CD4-positive, alpha-beta T cell treated with Interleukin-6 at 100 ng/mL for 8 hours (primary cell): ENCODE measurements at places on chromosomes 5 and 9.

GRCh38 chr5:9787861-9788600 is 157.9 kb upstream of the TAS2R1 start:
- no peak for DNase-seq

GRCh38 chr5:160507221-160507721 is 85.6 kb downstream of the PTTG1 start:
- no peak for DNase-seq

DNA sequence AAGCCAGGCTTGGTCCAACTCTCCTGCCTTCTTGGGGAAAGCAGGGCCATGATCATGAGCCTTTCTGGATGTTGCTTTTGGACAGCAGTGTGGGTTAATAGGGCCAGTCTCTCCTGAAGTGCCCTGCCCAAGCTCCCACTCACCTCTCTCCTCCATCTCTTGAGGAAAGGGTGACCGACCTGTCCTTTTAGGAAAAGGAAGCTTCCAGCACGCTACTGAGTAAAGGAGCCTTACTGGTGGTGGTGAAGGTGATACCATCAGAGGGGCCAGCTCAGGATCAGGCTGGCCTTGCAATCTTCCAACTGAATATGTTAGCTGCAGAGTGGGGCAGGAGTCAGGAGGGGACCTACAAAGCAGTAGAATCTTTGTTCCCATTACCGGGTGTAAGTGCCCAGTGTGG is 2.2 kb upstream of the RGS3 start:
- no peak for DNase-seq

DNA sequence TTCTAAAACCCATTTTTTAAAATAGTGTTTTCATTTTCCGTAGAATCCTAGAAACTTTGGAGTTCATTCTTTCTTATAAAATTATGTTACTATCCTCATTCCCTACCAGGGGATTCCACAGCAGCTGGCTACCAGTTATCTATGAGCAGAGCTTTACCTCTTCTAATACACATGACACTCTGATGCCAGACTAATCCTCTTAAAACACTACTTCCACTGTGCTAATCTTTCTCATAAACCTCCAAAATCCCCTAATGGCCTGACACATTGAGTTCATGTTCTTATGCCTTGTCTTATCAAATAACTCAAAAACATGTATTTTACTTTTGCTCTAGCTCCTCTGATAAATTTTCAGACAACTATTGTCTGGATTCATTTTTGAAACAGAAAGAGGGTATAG is 633.6 kb upstream of the FTMT start:
- no peak for DNase-seq

DNA sequence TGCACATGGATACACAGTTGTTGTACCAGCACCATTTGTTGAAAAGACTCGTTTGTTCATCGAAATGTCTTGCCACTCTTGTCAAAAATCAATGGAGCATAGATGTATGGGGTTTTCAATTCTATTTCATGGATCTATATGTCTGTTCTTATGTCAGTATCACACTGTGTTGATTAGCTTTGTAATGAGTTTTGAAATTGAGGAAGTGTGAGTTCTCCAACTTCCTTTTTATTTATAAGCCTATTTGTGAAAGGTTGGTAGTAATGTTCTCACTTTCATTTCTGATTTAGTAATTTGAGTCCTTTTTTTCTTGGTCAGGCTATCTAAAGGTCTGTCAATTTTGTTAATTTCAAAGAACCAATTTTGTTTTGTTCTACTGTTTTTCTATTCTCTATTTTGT is 26.1 kb downstream of the ZNF510 start:
- no peak for DNase-seq

- DNase-seq, result no peak
Observed at GRCh38 chr9:86034863-86035734, 64.3 kb downstream of the GOLM1 start.

DNA sequence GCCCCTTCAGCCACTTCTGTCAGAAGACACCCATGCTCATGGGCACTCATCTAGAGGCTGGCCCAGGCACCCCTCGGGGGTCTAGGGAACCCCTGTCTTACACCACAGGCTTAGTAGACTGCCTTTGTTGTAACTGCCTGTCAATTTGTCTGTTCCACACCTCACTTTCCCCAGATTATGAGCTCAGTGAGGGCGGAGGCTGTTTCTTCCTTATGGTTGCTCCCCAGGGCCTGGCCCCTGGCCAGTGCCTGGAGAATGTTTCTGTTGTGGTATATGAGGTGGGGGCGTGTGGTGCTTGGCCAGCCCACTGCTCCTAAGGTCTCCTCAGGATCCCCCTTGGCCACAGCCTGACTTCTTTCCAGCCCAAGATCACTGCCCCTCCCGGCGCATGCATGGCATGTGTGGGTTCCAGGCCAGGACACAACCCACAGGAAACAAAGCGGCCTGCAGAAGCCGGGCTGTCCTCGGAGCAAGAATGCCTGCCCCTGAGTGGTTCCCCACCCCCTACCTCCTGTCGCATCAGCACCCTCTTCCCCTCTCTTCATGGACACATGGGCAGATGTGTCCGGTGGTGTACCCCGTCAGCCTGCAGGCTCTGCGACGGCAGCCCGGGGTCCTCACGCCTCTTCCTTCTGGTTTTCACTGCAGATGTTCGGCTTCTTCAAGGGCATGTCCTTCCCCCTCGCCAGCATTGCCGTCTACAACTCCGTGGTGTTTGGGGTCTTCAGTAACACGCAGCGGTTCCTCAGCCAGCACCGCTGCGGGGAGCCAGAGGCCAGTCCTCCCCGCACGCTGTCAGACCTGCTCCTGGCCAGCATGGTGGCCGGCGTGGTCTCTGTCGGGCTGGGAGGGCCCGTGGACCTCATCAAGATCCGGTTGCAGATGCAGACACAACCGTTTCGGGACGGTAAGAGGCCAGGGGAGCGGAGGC is 17.7 kb downstream of the SLC25A48 start:
- no peak for DNase-seq

GRCh38 chr9:33878691-33879366 is 61.9 kb downstream of the UBE2R2 start:
- DNase-seq, result no peak

GRCh38 chr9:70642341-70642740 is 227.9 kb upstream of the KLF9 start:
- no peak for DNase-seq

DNA sequence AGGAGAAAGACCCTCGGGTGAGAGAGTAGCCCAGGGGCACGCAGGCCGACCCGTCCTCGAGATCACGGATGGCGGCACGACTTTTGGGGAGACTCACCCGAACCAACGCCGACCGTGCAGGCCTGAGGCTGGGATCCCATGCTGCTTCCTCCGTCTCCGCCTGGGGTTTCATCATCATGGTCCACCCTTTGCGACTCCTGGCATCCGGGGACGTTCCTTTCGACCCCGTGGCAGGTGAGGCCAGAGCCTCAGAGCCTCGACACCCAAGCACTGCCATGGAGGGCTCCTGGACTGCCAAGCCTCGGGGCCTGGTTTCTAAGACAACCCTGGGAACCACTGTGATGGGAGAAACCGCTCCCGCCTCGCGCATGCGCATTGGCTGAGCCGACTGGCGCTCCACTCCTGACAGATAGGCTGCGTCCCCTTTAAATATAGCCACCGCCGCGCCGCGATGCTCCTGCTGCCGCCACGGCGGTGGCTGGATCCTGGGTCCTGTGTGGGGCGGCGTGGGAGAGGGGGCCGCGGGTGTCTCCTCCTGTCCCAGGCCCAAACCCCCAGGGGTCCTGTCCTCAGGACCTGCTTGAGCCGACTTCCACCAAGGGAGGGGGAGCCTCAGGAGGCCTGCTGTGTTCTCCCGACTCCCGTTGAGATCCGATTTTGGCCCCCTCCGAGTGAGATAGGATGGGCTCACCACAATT is 481.6 kb downstream of the SPATA31A7 start:
- DNase-seq, result no peak

DNA sequence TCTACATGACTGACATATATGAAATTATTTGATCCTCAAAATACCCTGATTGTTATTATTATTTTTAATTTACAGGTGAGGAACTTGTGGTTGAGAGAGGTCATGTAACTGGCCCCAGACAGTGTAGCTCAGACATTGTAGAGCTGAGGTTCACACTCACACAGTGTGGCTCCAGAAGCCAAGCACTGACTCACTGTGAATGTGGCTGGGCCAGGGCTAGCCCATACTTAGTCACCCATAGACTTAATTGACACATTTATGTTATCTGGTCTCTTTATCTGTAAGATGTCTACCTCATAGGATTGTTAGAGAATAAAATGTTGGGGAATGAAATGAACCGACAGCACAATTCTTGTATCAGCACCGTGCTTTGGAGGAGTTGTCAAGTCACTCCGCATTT is 24.9 kb upstream of the CCDC112 start:
- no peak for DNase-seq

- no peak for DNase-seq
Observed at GRCh38 chr5:94326586-94326985, 291.8 kb downstream of the KIAA0825 start.

GRCh38 chr5:176547802-176548201 is 1.3 kb upstream of the CDHR2 start:
- DNase-seq, result peak; percentile 24

DNA sequence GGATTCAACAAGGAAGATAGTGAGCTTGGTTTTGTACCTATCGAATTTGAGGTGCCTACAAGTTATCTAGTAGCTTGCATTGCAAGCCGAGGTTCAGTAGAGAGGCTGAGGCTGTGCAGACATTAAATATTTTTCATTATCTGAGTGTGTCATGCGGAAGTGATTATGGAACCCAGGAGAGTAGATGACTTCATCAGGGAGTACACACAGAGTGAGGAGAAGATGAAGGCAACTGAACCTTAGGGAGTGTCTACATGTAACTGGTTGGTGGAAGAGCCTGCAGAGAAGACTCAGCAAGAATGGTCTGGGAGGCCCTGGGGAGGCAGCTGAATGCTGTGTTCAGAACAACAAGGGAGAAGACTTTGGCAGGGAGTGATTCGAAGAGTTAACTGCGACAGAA is 393.9 kb downstream of the ARHGEF28 start:
- no peak for DNase-seq

- DNase-seq, result no peak
Observed at GRCh38 chr5:89946916-89947315, 462.6 kb downstream of the CETN3 start.

DNA sequence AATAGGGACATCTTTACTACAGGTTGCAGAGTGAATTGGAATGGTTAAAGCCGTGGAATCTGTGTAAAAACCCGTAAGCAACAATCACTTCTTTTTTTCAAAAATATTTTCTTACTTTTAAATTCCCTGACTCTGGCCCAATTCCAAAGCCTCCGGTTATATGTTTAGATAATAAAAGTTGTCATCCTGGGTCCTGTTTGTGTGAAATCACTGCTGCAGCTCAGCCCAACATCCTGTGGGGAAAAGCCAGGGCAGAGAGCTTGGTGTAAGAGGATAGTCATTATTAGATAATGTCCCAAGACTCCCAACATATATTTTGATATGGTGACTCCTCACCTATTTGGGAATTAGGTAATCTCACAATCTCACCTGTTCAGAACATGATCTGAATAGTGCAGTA is 586.0 kb upstream of the BRINP1 start:
- DNase-seq, result no peak

GRCh38 chr5:1333986-1334385 is 10.9 kb downstream of the CLPTM1L start:
- no peak for DNase-seq

- no peak for DNase-seq
Observed at GRCh38 chr9:133237035-133237731, 28.1 kb upstream of the OBP2B start.

- no peak for DNase-seq
Observed at GRCh38 chr5:68182534-68182933, 33.0 kb upstream of the PIK3R1 start.

DNA sequence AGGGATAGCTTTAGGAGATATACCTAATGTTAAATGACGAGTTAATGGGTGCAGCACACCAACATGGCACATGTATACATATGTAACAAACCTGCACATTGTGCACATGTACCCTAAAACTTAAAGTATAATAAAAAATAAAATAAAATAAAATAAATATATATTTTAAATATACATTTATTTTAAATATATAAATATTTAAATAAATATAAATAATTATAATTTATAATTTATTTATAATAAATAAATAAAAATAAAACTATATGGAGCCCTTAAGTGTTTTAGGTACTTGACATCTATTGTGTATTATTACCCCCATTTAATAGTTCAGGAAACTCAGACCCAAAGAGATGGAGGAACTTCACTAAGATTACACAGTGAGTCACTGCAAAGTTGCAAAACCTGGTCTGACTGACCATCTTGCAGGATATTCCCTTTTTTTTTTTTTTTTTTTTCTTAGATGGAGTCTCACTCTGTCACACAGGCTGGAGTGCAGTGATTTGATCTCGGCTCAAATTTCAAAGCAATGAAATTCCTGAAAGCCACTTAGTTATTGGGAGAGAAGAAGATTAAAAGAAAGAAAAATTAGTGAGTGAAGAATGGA is 5.8 kb upstream of the C5orf52 start:
- DNase-seq, result no peak

GRCh38 chr9:18705796-18706392 is 231.9 kb downstream of the ADAMTSL1 start:
- no peak for DNase-seq

DNA sequence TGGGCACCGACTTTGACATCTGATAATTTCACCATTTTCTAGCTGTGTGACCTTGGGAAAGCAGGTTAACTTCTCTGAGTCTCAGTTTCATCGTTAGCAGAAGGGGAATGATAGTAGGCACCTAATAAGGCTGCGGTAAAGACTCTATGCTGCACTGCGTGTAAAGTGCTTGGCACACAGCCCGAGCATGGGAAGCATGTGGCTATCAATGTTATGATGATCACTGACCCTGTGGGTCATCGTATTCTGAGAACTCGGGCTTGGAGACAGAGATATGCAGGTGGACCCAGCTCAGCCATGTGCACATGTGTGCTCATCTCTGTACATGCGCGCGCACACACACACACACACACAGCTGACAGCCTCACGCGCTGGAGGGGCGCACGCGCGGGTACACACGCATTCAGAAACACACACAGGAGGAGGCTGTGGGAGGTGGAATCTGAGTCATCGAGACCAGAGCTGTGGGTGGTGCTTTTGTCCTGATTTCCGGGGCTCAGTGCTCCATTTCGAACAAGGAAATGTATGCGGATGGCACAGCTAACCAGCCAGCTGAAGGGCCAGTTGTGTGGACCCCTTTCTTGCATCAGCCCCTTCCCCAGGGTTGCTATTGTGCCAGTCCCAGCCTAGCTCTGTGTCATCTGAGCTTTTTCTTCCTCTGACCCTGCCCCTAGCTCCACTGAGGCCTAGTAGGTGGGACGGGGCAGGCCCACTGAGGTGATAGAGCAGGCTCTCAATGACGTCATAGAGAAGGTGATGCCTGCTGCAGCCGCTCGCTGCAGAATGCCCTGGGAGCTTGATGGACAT is 11.1 kb upstream of the ARAP3 start:
- DNase-seq, result peak; percentile 82

- DNase-seq, result no peak
Observed at GRCh38 chr9:136078498-136079011, 16.5 kb downstream of the NACC2 start.

DNA sequence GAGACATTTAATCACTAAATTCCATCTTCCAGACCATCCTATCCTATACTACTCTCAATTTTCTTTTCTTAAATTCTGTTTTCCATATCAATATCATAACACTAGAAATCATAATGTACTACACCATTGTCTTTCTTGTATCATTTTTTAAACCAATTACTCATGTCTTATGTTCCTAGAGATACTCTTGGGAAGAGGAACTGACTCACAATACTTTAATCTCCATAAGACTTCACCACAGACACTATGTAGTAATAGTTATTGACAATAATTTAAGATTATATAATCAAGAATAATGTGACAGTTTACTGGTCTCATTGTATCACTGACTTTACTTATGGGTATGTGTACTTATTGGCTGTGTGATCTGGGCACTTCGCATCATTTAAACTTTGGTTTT is 43.8 kb downstream of the PCDHGC5 start:
- DNase-seq, result no peak

- DNase-seq, result no peak
Observed at GRCh38 chr9:212297-212696, 2.4 kb upstream of the DOCK8 start.
